ENCODE measurements at places on chromosomes 12 and 14. TPM values are rescaled to one million over a fixed set of nuclear protein-coding genes. Genes with fewer than 3 reads are reported as not detected.

The CCDC177 gene
- total RNA-seq = under 0.01 TPM

The CLEC9A gene
- 8.3 TPM for total RNA-seq

The OR4K13 gene
- not detected for total RNA-seq

The ANKS1B gene
- total RNA-seq = not detected

The SIRT4 gene
- 1.1 TPM for total RNA-seq

The TCTN1 gene
- 14.0 TPM for total RNA-seq

The ANO4 gene
- total RNA-seq = not detected

The GLI1 gene
- 0.27 TPM for total RNA-seq

The CLEC4D gene
- under 0.01 TPM for total RNA-seq

The BDKRB2 gene
- under 0.01 TPM for total RNA-seq

The PLA2G1B gene
- 1.3 TPM for total RNA-seq

The LIN7A gene
- total RNA-seq = 0.81 TPM

The MAP1LC3B2 gene
- 0.81 TPM for total RNA-seq

The MIP gene
- under 0.01 TPM for total RNA-seq

GRCh38 chr12:52568111-52568510 is 5.5 kb downstream of the KRT74 start:
- DNase-seq = no peak

DNA sequence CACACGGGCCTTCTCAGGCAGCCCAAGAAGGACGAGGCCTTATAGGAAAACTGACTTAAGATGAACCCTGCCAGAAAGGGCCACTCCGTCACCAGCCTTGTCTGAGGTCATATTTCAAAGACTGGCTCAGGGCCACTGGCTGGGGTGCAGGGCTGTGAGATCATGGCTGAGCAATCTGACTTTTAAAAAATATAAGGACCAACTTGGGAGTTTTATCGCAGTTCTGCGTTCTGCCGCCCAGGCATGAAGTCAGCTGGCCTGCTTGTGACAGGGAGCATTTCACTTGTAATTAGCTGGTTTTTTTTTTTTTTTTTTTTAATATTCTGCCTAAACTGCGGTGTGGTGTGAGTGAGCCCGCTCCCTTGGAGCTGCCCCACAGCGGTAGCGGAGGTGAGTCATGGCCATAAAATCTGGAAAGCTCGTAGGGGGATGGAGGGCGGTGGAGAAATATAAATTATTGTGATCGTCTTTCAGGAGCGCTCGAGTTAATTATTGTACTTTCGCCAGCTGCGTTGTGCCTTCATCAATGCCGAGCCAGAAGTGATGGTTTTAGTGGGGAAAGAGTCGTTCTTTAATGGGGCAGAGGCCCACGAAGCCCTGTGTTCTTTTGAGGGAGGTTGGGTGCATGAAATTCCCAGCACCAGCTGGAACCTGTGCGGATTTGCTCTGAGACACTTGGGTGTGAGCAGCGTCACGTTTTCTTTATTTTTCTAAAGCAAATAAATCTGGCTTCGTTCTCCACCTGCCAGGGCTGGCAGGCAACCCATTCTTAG is 231.9 kb downstream of the C12orf75 start:
- DNase-seq = no peak

DNA sequence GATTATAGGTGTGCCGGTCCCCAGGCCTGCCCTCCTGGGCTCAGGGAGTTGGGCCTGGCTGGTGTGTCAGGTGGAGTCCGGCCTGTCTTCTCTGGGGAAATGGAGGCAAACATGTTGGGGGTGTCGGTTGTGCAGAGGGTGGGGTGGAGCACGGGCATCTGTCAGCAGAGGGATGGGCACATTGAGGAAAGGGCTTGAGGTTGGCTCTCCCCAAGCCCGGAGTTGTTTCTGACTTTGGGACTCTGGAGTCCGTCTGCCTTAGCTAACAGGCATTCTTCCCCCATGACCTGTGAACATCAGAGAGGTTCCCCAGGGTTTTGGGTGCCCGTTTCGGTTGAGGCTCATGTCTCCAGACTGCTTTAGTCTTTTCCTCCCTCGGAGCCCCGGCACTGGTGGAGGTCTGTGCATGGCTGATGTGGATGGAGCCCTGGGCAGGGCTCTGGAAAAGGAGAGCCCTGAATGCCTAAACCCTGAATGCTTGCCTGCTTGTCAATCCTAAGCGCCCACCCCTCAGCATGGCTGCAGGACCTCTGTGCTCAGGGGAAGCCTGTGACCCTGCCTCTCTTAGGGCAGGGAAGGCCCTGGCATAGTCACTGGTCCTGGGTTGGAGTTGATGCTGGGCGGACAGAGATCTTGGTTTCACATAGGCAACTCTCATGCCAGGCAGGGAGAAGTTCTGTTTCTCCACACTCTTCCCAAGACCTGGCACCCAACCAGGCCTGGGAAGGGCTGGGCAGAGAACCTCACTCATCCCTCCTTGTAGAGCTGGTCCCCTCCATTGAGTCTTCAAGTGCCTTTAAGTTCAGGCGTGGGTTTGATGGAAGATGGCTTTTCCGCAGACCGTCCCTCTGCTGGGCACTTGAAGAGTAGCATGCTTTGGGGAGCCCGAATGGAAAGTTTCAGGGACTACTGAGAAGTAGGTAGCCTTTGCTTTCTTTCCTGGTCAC is 12.9 kb downstream of the NYNRIN start:
- peak; percentile 51 for DNase-seq

GRCh38 chr12:121801595-121802484 is 2.0 kb upstream of the SETD1B start:
- no peak for DNase-seq

DNA sequence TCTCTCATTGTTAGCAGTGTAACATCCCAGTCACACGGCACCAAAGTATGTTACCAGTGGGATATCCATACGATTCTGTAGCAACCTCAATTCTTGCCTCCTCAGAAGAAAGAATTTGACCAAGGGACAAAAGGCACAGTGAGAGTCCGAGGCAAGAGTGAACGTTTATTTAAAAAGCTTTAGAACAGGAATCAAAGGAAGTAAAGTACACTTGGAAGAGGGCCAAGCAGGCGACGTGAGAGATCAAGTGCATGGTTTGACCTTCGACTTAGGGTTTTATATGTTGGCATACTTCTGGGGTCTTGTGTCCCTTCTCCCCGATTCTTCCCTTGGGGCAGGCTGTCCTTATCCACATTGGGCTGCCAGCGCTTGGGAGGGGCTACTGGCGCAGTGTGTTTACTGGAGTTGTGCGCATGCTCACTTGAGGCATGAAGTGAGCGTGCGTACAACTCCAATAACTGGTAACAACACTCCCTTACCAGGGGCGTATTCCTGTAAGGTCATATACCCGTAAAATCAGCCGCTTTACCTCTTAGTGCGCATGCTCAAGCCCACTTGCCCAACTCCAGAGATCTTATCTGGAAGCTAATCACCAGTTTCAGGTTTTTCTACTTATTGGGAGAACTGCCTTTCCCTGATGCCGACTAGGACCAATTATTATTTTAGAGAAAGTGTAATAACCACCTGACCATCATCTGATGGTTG is 71.7 kb downstream of the FAR2 start:
- DNase-seq = no peak

GRCh38 chr14:75051556-75051899 is 261 bp upstream of the MLH3 start:
- no peak for DNase-seq

- DNase-seq = no peak
Measured at GRCh38 chr14:61524211-61524806, 171.0 kb upstream of the HIF1A start.

DNA sequence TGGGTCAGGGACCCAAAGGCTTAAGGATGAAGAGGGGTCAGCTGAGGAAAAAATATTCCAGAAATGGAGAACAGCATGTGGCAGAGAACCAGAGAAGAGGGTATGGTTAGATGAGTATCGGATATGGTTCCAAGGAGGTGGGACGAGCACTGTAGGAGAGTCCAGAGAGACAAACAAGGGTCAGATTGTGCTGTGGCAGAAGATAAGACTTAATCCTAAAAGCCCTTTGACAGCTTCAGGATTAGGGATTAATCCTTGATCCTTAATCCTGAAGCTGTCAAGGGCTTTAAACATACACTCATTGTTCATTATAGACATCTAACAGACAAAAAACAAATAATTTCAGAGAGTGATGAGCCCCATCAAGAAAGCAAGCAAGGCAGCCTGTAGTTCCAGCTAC is 124.0 kb downstream of the SPTSSA start:
- no peak for DNase-seq

DNA sequence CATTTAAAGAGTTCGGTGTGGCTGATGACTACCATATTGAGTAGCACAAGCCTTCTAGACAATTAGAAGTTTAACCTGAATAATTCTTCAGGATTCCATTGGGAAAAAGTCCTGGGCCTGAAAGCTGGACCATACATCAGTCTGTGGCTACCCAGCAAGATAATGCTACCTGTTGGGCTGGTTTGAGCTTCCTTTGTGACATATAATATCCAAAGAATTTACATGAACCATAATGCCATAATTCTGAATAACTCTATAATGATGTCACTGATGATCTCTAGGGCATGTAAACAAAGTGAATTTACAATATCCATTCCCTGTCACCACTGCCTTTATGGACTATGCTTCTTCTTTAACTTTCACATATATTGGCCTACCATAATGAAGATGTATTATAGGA is 3.8 kb upstream of the YBX3 start:
- DNase-seq = no peak

GRCh38 chr12:53070877-53071492 is 8.2 kb downstream of the SPRYD3 start:
- no peak for DNase-seq

- no peak for DNase-seq
Measured at GRCh38 chr12:95625012-95625411, 73.7 kb upstream of the USP44 start.

GRCh38 chr14:65001723-65002122 is 15.0 kb downstream of the FNTB start:
- DNase-seq = no peak

DNA sequence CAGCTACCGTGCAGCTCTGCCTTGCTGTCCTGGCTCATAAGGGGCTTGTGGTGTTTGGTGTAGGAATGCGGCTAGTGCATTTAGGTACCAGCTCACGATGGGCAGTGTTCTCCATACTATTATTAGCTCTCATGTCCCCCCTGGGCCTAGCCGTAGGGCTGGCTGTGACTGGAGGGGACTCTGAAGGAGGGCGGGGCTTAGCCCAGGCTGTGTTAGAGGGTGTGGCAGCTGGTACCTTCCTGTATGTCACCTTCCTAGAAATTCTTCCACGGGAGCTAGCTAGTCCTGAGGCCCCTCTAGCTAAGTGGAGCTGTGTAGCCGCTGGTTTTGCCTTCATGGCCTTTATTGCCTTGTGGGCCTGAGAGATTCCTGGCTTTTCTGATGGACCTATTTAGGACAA is 2.1 kb downstream of the SLC39A2 start:
- DNase-seq = no peak

- peak; percentile 18 for DNase-seq
Measured at GRCh38 chr12:74499192-74499591, 38.4 kb upstream of the ATXN7L3B start.

GRCh38 chr12:74334780-74335179 is 202.9 kb upstream of the ATXN7L3B start:
- DNase-seq = no peak

- no peak for DNase-seq
Measured at GRCh38 chr14:29042551-29042950, 276.0 kb downstream of the FOXG1 start.

- peak; percentile 33 for DNase-seq
Measured at GRCh38 chr12:69570545-69571399, 14.5 kb upstream of the CCT2 start.

GRCh38 chr14:99033951-99034350 is 238.0 kb downstream of the BCL11B start:
- no peak for DNase-seq

GRCh38 chr12:6921996-6922946 is 5.5 kb upstream of the ATN1 start:
- DNase-seq = no peak

DNA sequence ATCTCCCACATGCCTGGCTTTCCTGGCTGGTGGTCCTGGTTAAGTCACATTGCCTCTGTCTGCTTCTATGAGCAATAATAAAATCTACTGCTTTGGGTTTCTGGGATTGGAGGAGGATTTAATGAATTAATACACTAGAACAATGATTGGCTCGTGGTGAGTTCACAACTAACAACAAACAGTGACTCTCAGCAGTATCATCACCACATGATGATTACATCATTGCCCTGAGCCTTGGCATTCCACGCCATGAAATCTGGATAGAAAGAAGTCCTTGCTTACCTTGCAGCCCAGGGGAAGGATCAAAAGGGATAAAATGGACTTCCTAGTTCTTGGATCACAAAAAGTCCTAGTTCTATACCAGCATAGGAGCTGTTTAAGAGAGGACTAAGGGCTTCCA is 1069.0 kb downstream of the VRK1 start:
- DNase-seq = no peak

DNA sequence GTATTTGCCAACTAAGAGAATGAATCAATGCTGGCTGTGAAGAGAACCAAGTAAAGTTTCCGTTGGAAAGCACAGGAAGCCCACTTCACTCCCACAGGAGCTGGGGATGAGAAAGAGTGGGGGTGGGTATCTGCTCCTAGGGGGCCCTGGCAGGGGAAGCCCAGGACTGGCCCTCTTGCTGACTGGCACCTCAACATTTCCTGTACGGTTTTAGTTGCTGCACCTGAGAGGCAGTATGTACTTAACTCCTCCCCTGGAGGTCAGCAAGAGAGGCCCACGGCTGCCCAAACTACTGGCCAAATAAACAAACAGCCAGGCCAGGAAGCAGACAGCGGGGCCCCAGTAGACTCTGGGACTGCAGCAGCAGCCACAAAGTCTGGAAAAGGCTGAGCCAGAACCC is 33.8 kb upstream of the VWF start:
- DNase-seq = no peak

GRCh38 chr12:67426067-67426466 is 156.9 kb downstream of the CAND1 start:
- DNase-seq = no peak

- DNase-seq = no peak
Measured at GRCh38 chr14:101620821-101621785, 59.8 kb downstream of the DIO3 start.

DNA sequence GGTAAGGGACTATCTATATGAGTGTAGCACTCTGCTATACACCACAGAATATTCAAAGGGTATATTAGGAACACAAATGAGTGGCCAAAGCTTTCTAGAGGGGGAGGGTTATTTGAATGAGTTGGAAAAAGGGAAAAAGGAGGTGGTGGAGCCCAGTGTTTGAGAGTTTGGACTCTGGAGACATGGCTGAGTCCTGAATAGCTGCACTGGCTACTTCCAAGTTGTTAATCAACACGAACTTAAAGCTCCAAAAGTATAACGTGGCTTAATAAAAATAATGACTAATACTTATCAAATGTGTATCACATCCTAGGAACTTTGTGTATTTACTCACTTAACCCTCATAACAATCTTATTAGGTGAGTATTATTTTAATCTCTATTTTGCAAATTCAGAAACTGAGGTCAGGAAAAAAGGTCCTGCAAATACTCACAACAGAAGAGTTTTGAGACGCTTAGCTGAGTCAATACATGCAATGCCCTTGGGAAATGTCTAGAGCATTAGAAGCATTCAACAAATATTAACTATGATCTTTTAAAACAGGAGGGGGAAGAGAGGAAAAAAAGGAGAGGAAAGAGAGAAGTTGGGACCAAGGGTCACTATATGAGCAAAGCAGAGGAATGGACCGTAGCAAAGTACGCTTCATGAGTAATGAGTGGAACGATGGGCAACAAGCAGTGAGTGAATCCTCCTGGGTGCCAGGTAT is 189.5 kb upstream of the HMGA2 start:
- DNase-seq = no peak
